ENCODE measurements at places on chromosomes 12 and 14. TPM values are rescaled to one million over a fixed set of nuclear protein-coding genes. Genes with fewer than 3 reads are reported as not detected.

The NGDN gene
- 38.9 TPM for total RNA-seq

The IL23A gene
- total RNA-seq = 12.6 TPM

The PCED1B gene
- total RNA-seq = 138 TPM

The CIDEB gene
- total RNA-seq = 15.1 TPM

The AMDHD1 gene
- 0.52 TPM for total RNA-seq
